Testis (tissue), 5 donors: ENCODE measurements at places on chromosomes 11 and 22. TPM values are rescaled to one million over a fixed set of nuclear protein-coding genes. Genes with fewer than 3 reads are reported as not detected.

DNA sequence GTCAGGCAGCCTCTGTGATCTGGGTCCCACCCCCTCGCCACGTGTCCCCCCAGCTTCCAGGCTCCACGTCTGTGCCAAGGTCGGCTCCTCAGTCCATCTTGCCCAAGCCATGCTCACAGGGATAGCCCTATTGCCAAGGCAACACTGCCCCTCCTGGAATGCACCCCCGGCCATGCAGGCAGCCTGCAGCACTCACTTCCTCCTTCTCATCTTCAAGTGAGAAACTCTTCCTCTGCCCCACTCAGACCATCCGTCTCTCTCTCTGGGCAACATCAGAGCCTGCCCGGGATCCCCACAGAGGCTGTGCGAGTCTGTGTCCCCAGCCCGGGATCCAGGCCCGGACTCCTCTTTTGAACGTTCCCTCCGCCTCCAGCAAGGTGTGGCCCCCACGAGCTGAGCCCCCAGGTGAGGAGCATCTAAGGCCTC is 852.3 kb downstream of the BRD1 start:
- no peak for DNase-seq

- DNase-seq: no peak
Measured at GRCh38 chr22:38655519-38656255, 505 bp downstream of the FAM227A start.

GRCh38 chr11:119361056-119361787 is 14.7 kb upstream of the MFRP start:
- no peak for DNase-seq

- no peak for DNase-seq
Measured at GRCh38 chr11:65440831-65441499, 18.4 kb downstream of the NEAT1 start.

DNA sequence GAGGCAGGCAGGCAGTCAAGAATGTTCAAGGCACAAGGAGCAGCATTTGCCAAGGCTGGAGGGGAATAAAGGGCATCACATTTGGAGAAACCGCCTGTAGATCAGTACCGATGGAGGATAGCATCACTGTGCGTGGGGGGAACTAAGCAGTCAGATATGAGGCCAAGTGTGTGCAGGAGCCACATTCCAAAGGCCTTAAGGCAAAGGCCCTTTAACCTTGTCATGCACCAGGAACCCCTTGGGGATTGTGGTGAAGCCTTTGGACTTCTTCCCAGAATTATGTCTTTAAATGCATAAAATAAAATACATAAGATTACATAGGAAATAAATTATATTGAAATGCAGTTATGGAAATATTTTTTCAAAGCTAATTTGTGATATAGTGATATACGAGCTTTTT is 532.1 kb downstream of the BUD13 start:
- no peak for DNase-seq

Gene ANO1
- total RNA-seq: 10.3 TPM

Gene NCAM1
- 13.8 TPM for total RNA-seq
